DMS53 (cell line): ENCODE measurements at places on chromosomes 3 and 15.

DNA sequence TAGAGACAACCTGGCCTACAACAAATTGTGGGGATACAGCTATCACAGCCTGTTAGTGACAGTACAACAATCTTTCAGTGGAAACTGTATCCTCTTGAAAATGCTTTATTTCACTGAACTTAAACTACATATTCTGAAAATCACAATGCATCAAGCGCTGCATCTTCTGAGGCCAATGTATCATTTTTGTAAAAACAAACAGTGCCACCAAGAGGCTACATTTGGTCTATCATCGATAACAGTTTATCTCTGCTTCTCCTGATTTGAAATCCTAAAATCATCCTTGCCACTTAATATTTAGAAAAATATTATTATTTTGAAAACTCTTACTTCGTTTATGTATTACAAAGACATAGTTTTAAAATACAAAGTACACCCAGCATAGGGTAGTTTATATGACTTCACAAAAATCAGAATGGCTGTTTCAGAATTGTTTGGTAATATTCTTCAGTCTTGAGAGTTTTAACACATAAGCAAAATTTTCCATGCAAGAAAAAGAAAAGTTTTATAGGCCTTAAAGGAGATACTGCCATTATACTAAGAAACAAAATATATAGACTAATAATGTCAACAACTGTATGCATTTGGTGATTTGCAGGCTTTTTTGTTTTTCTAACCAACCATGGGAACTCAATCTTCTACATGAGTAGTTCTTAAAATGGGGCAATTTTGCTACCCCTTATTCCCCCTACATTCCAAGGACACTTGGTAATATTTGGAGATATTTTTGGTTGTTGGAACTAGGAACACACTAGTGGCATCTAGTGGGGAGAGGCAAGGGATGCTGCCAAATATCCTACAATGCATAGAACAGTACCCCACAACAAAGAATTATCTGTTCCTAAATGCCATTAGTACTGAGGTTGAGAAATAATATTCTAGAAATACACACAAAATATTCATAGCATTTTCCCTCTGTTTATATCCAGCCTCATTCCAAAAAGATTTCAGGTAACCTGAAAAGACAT lies 42.3 kb downstream of the WDR72 start:
- DNase-seq: peak; percentile 61

GRCh38 chr3:29478611-29479010 lies 197.7 kb downstream of the RBMS3 start:
- no peak for DNase-seq

DNA sequence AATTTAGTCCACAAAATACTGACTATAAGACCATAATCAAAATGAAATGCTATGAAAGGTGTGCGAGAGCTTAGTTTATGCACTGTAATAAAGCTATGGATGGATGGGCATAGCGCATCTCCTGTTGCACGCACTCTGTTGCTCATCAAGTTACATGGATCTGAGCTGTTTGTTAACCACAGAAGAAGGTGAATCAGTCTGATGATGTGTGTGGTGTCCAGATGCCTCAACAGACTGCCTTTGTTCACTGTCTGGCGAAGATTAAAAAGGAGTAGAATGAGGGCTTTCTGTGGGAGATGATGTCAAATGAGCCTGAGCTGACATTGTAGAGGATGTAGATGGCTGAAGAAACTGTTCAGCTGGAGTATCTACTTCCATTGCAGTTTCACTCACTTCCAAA lies 36.1 kb downstream of the NSMCE3 start:
- no peak for DNase-seq

DNA sequence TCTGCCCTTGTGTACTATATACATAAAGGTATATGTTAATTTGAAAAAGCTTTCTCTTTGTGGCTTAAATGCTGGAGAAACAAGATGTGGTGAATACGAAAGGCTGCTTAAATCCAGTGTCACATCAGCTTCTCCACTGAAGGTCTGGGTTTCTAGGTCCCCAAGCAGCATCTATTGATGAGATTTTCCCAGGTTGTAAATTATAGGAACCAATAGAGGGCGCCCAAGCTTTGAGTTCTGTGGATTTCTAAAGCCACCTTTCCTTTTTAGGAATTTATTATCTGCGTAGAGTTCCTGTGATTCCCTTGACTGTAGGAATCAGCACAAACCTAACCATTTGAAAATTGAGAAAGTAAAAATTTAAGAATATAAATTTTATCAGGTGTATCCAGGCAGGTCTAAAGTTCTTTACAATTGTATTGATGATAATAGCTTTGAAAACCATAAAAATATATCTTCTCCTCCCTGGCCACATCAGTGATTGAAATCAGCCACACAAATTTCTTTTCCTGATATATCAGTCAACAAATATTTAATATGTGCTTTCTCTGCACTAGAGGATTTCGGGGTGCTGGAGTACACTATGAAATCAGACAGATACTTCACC lies 88.3 kb upstream of the ADAMTSL3 start:
- DNase-seq: peak; percentile 64

DNA sequence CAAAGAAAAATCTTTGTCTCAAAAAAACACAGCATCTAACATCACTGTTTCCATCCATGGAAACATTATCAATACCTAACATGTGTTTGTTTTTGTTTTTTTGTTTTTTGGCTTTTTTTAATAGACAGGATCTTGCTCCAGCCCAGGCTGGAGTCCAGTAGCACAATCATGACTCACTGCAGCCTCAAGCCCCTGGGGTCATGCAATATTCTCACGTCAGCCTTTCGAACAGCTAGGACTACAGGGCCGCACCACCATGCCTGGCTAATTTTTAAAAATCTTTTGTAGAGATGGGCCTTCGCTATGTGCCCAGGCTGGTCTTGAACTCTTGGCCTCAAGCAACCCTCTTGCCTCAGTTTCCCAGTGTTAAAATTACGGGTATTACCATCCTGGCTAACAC lies 52.8 kb downstream of the RAF1 start:
- no peak for DNase-seq
